Renal cortical epithelial cell (primary cell): ENCODE measurements at places on chromosomes 4 and X. TPM values are rescaled to one million over a fixed set of nuclear protein-coding genes. Genes with fewer than 3 reads are reported as not detected.

- DNase-seq: no peak
Observed at GRCh38 chr4:127810551-127810950, 28.4 kb downstream of the HSPA4L start.

DNA sequence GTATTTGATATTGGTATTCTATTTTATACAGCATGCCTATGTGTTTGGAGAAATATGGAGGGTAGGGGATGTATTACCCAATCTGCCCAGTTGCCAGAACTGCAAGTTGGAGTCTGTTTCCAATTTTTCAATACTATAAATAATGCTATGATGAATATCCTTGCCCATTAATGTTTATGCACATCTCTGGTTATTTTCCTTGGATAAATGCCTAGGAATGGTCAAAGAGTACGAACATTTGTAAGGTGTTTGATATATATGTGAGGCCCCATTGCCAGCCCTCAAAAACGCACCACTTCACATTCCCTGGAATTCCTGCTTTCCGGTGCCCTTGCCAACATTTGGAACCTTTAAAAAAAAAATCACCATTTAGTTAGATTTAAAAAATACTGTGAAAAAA is 34.3 kb downstream of the CLDN34 start:
- DNase-seq: no peak

The CSAG3 gene
- total RNA-seq: not detected in 2 replicates

DNA sequence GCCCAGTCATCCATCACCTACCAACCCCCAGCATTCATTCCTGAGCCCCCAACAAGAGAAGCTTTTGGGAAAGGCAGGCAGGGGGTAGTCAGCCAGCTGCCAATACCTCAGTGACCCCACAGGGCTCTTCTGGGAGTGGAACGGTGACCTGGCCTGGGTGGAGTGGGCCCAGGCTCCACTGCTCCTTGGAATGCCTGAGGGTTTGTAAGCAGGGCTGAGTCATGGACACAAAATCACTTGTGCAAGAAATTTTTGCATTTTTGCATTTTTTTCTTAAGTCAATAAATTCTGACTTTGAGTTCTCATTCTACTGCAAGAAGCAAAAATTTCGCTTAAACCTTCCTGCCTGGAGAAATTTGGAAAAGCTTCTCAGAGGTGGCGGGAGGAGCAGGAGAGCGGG is 18.5 kb downstream of the SORCS2 start:
- peak; percentile 97 for DNase-seq
